ENCODE measurements at places on chromosomes 3 and 15.

DNA sequence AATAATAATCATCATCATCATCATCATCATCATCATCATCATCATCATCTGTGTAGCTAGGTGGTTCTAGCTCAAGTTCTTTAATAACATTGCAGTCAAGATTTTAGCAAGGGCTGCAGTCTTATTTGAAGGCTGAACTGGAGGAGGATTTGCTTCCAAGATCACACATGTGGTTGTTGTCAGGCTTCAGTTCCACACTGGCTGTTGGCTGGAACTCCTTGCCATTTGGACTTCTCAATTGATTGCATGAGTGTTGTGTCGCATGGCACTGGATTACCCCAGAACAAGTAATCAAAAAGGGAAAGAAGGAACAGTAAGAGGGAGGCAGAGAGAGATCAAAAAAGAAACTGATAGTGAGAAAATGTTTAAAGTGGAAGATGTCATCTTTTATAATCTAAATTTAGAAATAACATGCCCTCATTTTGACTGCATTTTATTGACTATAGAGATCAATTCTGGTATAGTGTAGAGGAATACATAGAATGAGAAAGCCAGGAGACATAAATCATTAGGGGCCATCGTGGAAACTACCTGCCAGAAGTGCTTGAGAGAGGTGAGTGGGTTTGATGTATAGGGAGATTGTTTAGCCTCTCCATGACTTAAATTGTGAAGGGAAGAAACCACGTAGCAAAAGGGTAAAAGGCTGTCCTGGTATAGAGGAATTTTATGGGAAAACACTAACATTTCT is 346.6 kb upstream of the RBMS3 start:
- DNase-seq: no peak

GRCh38 chr3:120567370-120568201 is 28.6 kb upstream of the NDUFB4 start:
- DNase-seq: peak; percentile 62

DNA sequence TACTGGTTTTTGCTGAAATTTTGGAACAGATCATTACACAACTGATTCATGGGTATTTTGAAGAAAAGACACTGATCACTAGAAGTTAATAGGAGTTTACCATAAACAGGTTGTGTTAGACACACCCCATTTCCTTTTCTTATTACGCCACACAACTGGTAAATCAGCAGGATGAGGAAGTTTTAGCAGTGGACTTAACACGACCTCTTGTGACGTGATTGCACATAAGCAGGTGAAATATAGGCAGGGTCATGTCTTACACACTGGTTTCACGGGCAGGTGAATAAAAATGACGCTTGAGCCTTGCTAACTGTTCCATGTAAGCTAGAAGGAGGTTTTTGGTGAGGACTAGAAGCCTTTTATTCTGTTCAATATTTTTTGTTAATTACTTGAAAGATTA is 27.1 kb upstream of the TPRG1 start:
- DNase-seq: peak; percentile 3

DNA sequence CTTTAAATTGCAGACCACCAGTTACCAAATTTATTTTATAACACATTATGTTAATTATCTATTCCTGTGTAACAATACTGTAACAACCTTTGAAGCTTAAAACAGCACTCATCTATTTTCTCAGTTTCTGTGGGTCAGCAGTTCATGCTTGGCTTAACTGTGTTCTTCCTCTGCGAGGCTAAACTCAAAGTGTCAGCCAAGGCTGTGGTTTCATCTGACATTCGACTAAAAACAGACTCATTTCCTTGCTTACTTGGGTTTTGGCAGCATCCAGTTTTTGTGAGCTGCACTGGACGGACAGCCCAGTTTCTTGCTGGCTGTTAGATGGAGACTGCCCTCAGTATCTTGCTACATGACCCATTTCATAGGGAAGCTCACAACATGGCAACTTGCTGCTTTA is 247.3 kb upstream of the KCNH8 start:
- no peak for DNase-seq

GRCh38 chr3:190619761-190620160 is 105.9 kb downstream of the IL1RAP start:
- DNase-seq: no peak

GRCh38 chr3:27119639-27120038 is 249.5 kb downstream of the NEK10 start:
- no peak for DNase-seq

GRCh38 chr15:45630917-45631691 is 3.7 kb upstream of the SQOR start:
- DNase-seq: peak; percentile 97

DNA sequence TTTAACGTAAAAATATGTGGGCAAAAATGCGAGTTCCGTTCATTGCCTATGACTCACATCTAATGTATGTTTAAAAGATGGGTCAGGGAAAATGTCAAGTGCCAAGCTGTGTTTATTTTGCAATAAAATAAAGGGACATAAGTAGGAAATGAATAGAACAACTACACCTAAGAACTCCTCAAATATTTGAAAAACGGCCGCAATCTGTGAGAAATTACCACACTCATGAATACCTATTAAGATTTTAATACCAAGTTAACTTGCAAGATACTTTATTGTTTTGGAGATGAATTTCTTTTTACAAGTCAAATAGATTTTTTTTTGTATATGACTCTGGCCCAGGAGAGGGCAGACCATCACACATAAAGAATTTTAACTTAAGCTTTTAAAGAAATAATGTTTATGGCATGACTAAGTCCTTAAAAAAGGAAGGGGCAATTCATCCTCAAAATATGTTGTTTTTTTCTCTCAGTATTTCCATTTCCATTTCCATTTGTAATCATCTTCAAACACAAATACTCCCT is 152.7 kb downstream of the SUCNR1 start:
- peak; percentile 82 for DNase-seq

DNA sequence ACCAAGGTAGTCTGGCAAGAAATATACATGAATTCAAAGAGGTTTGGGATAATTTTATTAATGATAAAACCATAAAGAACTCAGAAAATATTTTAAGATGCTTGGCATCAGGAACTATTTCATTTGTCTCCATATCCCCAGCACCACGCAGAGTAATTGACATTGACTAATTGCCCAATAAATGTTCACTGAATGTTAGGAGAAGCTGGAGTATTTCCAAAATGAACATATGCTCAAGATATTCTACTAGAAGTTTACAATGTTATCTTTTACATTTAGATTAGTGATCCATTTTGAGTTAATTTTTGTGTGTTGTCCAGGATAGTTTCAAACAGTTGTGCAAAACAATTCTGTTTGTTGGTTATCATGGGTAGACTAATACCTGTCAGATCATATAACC is 298.8 kb upstream of the CTDSPL start:
- DNase-seq: no peak

- no peak for DNase-seq
Measured at GRCh38 chr3:71360764-71361163, 222.8 kb downstream of the FOXP1 start.

DNA sequence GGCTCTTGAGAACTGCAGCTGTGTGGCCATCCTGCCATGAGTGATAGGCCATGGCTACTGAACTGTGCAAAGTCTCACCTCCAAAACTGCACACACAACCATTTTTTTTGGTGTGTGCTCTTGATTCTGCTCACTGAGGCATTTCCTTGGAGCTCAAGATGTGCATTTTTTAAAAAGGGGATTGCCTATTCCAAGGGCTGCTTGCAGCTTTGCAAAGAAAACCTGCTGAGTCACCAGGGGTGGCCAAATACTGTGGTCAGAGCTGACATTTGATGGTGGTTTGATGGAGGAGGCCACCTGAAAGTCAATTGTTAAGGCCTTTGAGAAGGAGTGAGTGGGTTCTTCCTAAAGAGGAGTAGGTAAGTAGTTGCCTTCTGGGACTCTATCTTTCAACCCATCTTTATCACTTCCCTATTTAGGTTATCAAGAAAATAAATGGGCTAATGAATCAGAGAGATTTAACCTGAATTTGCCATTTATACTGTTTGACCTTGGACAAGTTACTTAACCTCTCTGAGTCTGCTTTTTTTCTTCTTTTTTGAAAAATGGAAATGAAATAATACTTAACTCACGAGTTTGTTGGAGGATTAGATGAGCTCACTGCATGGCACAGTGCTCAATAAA is 87.9 kb downstream of the CHST2 start:
- DNase-seq: peak; percentile 62

- DNase-seq: no peak
Measured at GRCh38 chr3:196936288-196936687, 6.0 kb downstream of the NCBP2 start.
